ENCODE measurements at places on chromosomes 13 and 19.
A peak's percentile ranks its signal among the peaks of the same experiment; 100 is the strongest.

GRCh38 chr19:11356074-11356397, 804 bp downstream of the PLPPR2 start:
- no peak for DNase-seq

DNA sequence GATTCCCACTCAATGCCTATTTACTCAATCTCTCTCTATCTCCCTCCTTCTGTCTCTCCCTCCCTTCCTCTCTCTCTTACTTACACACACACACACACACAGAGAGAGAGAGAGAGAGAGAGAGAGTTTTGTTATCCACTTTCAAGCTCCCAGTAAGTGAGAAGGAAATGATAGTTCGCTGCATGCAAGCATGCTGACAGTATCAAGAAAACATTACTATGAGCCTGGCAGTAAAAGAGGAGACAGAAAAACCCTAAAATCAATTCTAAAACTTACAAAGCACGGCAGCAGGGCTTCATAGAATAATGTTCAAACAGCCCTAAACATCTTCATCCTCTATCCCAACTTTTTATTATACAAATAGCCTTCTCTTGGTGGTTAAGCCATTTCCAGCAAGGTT, 171.9 kb downstream of the FOXO1 start:
- DNase-seq: no peak

GRCh38 chr13:77329911-77330584, 3.2 kb upstream of the MYCBP2 start:
- DNase-seq: peak; percentile 52

GRCh38 chr19:32091241-32091640, 254.2 kb upstream of the ZNF507 start:
- DNase-seq: no peak

GRCh38 chr13:94622344-94622743, 20.7 kb downstream of the GPR180 start:
- no peak for DNase-seq

GRCh38 chr13:77916488-77916887, 2.1 kb downstream of the EDNRB start:
- no peak for DNase-seq

DNA sequence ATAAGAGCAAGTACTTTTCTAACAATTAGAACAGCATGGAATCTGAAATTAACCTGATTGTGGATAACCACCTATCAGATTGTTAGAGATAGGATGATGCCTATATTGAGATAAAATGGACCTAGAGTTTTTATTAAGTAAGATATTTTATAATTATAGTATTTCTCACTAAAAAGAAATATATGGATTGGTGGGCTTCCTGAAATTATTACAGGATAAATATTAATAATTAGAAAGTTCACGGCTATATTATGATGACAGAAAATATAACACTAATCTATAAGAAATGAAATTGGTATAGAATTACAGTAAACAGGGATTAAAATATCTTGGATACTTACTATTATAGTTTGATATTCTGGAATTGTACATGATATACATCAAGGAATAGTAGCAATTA, 378.0 kb upstream of the SPRY2 start:
- no peak for DNase-seq

GRCh38 chr19:27764186-27764804, 1448.7 kb downstream of the UQCRFS1 start:
- no peak for DNase-seq

- no peak for DNase-seq
Measured at GRCh38 chr13:27018344-27018861, 153.2 kb downstream of the USP12 start.

- no peak for DNase-seq
Measured at GRCh38 chr19:9306443-9306842, 3.2 kb downstream of the ZNF699 start.

DNA sequence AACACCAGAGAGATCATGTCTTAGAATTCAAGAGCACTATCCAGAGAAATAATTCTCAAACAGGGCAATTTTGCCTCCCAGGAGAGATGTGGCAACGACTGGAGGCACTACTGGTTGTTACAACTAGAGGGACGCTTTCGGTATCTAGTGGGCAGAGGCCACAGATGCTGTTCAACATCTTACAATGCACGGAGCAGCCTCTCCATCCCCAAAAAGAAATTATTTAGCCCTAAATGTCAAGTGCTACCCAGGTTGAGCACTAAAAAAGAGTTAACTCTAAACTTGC, 78.6 kb downstream of the ABCC4 start:
- DNase-seq: no peak

DNA sequence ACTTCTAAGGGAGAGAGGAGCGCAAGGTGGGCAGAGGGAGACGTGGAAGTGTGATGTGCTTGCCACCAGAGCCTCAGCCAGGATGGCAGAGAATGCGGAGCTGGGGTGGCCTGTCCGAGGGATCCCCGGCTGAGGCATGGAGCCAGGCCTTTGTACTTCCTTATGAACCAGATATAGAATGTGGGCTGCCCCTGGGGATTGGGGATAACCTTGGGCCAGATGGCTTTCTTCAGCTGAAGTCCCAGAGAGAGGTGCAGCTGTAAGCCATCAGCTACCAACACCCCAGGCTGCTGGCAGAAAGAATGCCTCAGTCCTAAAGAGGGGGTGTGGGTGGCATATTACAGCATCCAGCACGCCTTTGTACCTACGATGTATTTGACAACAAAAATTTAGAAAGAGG, 25.5 kb upstream of the FBXO17 start:
- no peak for DNase-seq

DNA sequence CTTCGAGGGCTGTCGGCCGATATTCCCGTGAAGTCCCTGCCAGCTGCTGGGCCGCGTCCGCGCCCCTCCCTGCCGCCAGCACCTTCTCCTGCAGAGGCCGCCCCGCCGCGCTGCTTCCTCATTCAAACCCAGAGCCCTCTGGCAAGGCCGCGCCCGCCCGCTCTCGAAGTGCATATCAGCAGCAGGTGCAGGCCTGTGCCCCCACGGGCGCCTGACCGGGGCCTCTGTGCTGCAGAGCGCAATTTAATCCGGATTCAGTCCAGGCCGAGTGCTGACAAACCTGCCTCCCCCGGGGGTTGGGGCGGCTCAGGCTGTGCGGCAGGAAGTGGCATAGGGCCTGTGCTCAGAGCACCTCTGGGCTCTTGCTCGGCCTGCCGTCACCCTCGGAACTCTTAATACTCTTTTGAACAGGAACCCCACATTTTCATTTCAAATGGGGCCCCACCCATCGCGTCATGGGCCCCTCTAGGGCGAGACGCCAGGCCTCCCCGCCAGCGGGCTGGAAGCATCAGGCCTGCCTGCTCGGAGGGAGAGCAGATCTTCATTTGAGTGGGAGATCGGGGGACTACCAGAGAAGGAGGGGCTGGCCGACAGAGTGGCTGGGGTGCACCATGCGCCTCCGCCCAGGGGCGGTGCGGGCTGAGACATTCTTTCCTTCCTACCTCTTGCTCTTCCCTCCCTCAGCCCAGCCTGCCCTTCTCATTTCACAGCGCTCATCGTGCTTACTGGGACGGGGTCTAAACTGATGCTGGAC, 125.7 kb downstream of the TNFRSF19 start:
- DNase-seq: no peak

DNA sequence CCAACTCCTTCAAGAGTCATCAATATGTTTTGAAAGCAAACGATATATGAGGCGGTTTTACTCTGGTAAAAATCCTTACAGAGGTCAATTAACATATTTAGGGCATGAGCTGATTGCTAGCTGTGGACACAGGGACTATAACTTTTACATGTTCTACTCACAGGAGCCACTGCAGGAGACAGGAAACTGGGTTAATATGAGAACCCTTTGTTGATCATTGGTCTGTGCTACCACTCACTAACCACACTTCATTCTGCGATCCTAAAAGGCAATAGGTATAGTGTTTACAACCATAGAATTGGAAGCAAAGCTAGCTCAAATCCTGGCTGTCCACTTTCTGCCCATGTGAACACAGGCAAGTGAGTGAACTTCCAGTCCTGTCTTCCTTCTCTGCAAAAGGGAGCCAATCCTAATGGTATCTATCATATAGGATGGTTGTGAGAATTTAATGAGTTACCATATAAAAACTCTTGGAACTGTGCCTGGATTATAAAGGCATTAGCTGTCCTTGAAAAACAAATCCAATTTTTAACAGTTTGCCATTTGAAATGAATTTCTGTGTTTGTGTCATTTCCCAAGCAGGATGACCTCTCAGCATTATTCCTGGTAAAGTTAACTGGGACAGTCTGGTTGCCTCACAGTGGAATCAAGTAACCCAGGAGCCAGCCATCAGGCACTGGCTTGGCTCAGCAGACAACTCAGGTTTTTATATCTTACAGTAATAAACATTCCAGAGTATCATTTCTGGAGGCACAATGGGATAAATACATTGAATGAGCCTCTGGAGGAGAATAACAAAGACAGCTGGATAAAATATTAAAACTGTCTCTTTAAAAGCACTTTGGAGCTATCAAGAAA, 29.8 kb upstream of the RAP2A start:
- DNase-seq: no peak

GRCh38 chr19:36527873-36528193, 238 bp downstream of the ZNF260 start:
- no peak for DNase-seq

DNA sequence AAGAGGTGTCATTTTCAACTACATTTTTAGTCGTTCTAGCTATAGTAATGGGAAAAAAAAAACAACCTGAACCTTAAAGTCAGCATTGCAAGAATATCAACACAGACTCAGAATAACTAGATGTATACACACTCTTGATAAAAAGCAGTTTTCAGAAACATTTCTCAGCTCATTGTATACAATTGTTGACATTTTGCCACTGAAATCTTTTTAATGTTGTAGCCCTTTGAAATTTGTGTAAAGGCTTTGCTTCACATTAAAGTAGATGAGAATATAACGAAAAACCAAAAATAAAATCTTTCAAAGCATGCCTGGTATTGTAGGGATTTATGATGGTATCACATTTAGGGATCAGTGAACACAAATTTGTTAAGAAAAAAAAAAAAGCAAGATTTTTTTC, 87.2 kb upstream of the SLC10A2 start:
- no peak for DNase-seq

DNA sequence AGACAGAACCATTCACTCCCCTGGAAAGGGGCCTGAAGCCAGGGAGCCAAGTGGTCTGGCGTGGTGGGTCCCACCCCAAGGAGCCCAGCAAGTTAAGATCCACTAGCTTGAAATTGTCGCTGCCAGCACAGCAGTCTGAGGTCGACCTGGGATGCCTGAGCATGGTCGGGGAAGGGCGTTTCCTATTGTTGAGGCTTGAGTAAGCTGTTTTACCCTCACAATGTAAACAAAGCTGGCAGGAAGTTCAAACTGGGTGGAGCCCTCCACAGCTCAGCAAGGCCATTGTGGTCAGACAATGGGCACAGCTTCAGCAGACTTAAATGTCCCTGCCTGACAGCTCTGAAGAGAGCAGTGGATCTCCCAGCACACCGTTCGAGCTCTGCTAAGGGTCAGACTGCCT, 195.6 kb upstream of the DACH1 start:
- DNase-seq: peak; percentile 87

GRCh38 chr19:33066543-33066942, 1.9 kb upstream of the RHPN2 start:
- DNase-seq: no peak

DNA sequence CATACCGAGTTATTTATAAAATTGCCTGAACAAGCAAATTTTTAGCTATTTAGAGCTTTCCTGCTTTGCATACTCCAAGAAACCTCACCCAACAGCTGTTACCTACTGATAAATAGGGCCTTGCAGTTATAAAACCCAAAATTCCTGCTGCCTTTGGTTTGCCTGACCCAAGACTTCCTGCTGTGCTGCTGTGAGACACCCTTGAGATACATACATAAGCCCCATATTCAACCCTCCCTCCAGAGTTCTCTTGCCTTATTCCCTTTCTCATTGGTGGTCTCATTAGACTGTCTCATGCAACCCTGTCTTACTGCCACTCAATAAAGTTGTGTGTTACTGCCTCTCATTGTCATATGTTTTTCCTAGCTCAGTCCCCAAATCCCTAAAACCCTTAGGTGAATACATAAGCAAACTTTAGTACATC, 677.6 kb downstream of the UQCRFS1 start:
- no peak for DNase-seq

DNA sequence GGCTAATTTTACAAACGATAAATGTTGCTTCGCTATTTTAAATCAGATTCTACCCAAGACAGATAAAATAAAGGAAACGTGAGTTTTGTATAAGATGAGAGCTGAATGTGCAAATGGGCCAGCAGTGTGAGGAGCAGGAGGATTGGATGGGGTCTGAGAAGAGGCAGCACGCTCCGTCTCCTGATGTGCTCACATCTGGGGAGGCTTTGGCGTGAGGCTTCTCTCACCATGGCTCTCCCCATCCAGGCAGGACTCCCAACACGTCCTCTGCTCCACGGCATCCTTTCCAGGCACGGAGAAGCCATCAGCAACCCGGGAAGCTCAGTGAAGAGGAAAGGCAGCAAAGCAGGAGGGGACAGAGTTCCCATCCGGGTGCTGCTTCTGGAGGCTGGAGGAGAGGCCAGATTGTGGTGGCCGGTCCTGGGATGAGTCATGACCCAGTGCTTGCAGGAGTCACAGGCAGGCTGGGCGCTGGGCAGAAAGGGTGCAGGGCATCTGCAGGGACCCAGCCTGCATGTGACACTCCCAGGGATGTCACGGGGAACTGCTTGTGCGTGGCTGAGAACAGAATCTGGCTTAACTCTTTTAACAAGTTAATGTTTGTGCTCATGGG, 47.5 kb downstream of the ZNF536 start:
- DNase-seq: no peak

DNA sequence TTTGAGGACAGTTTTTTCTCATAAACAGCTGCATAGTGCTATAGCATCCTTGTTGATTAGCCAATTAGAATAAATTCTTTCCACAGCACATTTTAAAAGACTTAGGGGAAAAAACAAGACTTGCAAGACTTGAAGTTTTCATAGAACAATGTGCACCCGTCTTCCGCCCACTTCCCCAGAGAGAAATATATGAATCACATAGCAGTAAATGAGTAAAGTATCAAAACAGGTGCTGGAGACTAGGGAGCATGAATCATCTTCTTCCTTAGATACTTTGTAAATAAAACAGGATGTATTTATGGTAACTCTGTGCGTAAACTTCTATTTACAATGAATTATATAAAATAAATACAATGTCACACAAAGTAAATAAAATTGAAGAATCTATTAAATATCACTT, 75.1 kb downstream of the COL4A2 start:
- DNase-seq: no peak

GRCh38 chr13:88919970-88920628, 1248.9 kb downstream of the SLITRK5 start:
- DNase-seq: no peak

GRCh38 chr13:29170436-29171082, 350.4 kb downstream of the MTUS2 start:
- DNase-seq: no peak

DNA sequence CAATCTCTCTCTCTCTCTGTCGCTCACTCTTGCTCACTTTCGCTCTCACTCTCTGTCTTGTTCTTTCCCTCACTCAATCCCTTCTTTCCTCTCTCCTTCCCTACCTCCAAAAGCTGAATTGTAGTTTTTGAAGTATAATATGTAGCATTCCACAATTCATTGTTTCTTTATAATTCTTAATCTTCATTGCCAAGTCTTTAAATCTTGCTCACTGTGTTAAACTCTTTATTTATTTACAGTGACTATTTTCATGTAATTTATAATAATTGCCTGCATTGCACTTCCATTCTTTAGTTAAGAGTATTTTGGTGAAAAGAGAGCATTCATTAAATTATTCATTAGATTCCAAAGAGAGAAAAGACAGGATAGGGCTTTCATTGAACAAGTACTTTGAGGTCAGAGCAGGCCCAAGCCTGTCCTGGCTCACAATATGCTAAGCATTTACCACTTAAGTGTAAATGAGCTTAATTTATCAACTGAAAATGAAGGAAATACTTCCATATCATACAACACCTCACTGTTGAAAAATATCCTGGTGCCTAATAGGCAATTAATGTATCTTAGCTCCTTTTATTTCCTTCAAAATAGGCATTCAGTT, 257.4 kb upstream of the SLITRK1 start:
- DNase-seq: no peak

Measured in CMK (cell line).